ENCODE measurements at places on chromosomes 16 and 17.

DNA sequence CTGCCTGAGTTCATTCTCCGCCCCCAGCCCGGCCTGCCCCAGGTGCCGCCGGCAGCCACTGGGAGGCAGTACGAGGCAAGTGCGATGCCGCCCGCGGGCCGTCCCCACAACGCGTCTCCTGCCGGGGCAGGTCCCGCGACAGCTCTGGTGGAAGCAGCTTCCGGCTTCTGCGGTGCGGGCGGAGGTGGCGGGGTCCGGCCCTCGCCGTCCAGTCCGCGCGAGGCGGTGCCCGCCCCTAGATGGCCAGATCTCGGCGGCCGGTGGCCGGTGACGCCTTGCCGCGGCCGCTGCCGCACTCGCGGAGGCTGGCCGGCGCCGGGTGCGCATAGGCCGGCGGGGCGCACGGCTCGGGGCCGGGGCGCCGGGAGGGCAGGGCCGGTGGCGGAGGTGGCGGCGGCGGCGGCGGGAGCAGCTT is 1.8 kb downstream of the GJD3 start:
- DNase-seq, result peak; percentile 72

- DNase-seq, result no peak
Measured at GRCh38 chr17:42917236-42917603, 16.6 kb downstream of the G6PC1 start.

DNA sequence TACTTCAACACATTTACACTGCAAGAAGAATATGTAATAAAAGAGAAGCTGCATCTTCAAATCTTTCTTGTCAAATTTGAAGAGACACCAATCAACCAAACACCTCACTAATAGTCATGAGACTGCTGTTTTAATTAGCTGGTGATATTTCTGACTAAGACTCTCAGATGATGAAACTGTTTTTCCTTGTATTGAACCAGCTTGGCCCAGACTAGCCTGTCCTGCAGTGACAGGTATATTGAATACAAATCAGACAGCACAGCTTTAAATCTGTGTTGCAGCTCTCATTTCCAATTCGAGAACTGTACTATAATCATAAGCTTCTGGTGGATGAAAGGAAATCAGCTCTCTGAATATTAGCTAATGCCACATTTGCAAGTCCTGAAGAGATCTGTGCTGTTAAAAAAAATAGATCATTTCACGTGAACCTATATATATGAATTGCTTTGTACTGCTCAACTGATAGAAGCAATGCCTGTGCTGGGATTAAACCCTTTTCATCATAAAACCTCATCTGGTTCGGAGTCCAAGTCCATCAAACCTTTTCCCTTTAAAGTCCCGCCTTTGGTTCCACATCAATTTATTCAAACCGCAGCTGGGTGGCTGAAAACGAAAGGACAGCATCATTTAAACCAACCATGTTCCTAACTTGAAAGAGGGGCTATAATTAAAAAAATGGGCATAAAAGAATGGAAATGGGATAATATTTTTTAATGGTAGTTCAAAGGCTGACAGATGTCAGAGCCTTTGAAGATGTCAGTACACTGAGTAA is 306.2 kb downstream of the CEP112 start:
- DNase-seq, result no peak

DNA sequence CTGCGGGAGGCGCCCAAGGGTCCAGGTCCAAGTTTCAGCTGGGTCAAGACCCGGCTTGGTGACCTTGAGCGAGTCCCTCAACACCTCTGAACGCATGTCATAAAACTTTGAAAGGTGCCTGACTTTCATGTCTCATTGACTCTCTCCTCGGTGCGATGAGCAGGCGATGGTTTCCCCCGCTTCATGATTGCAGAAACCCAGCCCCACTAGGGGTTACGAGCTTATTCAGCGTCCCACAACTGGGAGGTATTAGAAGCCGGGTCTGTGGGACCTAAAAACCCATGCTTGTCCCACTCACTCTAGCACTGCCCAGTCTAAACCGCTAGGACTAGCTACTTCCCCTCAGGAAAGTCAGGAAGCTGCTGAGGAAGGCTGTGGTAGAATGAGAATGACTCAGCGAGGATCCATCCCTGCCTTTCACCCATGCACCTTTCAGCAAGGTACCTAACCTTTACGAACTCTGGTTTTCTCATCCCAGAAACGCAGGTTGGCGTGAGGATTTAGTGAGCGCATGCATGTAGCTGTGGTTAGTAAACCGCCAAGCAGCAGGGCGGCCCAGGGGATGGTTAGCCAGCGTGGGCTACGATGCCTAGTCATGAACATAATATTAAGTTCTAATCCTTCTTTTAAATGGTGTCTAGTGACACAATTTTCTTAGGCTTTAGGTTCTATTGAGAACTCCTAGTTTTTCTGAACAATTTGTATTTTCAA is 26.2 kb upstream of the RFFL start:
- DNase-seq, result no peak

- no peak for DNase-seq
Measured at GRCh38 chr17:1112875-1113274, 66.9 kb downstream of the ABR start.

DNA sequence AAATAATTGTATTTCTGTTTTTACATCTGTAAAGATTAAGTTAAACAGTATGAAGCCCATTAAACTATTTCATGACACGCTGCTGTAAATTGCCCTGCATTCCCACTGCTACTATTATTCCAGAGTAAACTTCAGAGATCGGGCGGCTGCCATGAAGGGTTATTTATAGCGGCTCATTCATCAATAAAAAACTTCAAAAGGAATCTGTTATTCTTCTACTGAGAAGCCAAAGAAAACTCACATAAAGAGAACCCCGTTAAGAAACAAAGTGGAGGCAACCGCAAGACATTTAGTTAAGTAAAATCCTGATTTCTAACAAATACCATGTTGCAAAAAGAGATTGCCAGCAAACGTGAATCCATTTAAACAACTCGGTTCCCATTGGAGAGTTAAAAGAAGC is 16.4 kb downstream of the FOXL1 start:
- no peak for DNase-seq

- DNase-seq, result no peak
Measured at GRCh38 chr16:8436931-8437330, 153.4 kb downstream of the TMEM114 start.

- DNase-seq, result no peak
Measured at GRCh38 chr17:67520916-67521774, 144.1 kb downstream of the PITPNC1 start.

GRCh38 chr16:59632276-59632855 is 898.2 kb upstream of the GOT2 start:
- no peak for DNase-seq

GRCh38 chr17:64240261-64240740 is 22.8 kb downstream of the TEX2 start:
- peak; percentile 38 for DNase-seq

DNA sequence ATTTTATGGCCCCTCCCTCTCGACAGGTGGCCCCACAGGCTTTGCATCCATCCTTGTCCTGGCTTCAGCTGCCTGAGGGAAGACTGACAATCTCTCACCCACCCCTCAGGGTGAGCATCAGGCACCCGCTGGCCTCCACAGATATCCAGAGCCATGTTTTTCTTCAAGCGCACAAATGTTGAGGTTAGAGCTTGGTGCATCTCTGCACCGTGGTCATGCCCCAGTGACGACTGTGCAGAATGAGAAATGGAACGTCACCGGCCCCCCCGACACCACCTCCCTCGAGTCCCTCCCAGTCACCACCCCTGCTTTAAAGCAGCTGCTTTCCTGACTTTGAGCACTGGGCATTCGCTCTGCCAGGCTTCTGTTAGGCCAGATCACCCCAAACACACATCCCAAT is 19.8 kb upstream of the TIMP2 start:
- no peak for DNase-seq

GRCh38 chr16:30609002-30609925 is 925 bp downstream of the ZNF689 start:
- peak; percentile 63 for DNase-seq

DNA sequence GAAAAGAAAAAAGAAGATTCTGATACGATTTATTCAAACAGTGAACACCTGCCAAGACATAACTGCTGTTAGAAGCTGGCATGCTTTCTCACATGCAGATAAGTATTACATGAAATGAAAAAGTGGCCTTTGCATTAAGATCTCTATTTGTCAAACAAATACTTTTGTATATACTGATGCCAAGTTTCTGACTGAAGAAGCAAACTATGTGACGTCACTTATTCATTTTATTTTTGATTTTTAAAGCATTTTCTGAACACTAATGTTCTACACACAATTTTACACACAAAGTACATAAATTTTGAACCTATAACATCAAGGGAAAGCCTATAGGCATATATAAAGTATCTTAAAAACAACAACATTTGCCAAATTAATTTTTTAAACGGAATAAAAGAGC is 153.8 kb downstream of the CEP112 start:
- DNase-seq, result no peak

- DNase-seq, result no peak
Measured at GRCh38 chr17:46889519-46889918, 33.4 kb upstream of the GOSR2 start.

GRCh38 chr16:53018834-53019416 is 33.8 kb downstream of the CHD9NB start:
- no peak for DNase-seq

- DNase-seq, result peak; percentile 86
Measured at GRCh38 chr17:45341533-45342158, 24.8 kb upstream of the MAP3K14 start.

GRCh38 chr17:15220785-15221184 is 44.3 kb downstream of the PMP22 start:
- DNase-seq, result no peak

GRCh38 chr16:7382521-7382920 is 49.9 kb downstream of the RBFOX1 start:
- no peak for DNase-seq

DNA sequence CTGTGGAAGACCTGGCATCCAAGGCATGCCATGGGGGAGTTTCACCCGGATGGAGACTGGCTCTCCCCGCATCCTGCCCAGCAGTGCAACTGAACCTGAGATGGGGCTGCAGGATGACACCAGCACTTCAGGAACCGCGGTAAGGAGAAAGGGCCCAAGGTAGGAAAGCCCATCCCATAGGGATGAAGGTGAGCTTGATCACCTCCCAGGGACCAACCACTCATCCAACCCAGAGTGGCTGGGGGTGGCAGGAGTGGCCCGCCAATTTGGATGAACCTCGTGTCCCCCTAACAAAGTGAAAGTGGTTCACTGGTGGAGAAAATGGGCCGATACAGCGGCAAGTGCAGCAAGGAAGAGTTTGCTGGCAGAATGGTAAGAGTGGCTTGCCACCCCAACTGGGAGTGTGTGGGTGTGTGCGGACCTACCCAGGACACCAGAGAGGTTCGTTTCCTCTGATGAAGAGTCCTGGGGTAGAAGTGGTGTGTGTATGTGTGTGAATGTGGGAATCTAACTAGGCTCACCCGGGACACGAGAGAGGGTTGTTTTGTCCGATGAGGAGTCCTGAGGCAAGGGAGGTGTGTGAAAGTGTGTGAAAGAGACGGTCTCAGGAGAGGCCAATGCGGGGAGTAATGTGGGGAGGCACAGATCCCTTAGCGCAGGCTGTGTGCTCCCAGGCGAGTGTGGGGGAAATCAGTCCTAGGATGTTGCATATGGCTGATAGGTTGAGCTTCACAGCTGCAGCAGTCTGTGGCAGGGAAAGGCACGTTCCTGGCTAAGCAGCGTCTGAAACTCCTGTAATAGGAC is 22.6 kb downstream of the ACSM1 start:
- DNase-seq, result no peak

DNA sequence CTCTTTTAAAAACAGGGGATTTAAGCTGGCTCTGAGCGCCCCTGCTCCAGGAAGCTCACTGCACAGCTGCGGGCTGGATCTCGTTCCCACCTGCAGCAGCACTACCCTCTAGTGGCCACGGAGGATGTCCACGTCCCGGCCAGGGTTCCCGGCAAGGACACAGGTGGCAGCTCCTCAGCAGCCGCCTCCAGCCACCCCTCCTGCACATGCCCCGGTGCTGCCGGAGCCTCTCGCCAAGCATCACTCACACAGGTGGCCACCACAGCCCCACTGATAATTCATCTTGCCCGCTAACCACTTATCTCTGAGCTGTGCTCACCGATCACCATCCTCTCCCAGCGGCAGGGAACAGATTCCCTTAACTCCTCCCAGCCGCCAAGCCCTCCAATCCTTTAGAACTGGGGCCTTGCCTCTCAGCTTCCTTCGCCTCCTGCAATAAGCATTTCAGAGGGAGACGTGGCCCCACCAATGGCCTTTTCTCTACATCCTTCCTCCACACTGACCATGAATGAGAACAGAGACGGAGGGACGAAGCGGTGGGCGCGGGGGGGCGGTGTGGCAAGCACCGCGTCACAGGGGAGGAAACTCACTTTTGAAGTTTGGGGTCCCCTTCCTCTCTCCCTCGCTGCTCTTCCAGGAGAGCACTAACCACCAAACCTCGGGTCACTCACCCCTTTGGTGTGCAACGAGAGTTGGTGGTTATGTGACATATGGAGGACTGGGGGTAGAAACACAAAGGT is 222.1 kb downstream of the RBFOX3 start:
- peak; percentile 40 for DNase-seq

GRCh38 chr16:81216706-81217105 is 21.8 kb upstream of the BCO1 start:
- DNase-seq, result no peak

DNA sequence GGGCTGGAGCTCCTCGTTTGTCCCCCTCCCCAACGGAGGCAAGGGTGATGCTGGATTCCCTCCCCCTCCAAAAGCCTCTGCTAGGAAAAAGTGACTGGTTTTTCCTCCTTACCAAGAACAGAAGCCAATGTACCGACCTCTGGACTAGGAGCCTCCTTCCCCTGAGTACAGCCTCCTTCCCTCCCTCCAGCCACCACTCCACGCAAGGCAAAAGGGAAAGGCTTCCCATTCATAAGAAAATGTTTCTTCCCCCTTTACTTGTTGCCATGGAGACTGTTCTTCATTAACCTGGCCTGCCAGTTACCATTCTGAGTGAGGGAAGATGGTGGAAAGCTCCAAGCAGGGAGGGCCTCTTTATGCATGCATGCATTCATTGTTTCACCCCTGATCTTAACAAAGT is 4.3 kb upstream of the PIMREG start:
- DNase-seq, result no peak

DNA sequence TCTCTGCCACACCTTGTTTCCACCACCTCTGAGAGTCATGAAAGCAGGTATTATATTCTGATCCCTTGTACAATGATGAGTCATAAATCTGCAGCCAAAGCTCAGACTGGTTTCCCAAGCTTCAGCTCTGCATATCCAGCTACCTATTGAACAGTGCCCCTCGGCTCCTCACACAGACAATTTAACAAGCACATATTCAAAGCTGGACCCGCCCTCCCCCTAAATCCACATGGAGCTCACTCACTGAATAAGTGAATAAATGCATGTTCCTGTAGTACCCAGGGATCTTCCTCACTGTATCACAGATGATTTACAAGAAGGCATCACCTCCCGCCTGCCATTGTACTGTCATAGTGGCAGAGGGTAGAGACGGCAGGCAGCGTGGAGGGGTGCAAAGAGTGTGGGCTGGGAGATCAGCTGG is 516.4 kb downstream of the GRIN2A start:
- no peak for DNase-seq

GRCh38 chr16:24789881-24790280 is 55.9 kb upstream of the SLC5A11 start:
- DNase-seq, result no peak

Data from left cardiac atrium (tissue), 4 donors.